ENCODE measurements at places on chromosomes 4 and X.

GRCh38 chrX:65697915-65698796 lies 30.7 kb downstream of the MSN start:
- DNase-seq: peak; percentile 67

DNA sequence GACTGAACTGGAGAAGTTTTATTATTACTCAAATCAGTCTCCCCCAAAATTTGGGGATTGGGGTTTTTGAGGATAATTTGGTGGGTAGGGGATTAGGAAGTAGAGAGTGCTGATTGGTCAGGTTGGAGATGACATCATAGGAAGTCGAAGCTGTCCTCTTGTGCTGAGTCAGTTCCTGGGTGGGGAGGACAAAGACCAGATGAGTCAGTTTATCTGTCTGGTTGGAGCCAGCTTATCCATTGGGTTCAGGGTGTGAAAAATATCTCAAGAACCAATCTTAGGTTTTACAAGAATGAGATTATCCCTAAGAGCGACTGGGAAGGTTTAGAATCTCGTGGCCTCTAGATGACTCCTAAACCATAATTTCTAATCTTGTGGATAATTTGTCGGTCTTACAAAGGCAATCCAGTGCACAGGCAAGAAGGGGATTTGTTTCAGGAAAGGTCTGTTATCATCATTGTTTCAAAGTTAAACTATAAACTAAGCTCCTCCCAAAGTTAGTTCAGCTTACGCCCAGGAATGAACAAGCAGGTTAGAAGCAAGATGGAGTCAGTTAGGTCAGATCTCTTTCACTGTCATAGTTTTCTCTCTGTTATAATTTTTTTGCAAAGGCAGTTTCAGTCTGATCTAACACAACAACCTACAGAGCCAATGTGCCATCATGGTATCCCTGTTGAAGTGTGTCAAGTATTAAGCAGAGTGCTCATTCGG lies 274.5 kb downstream of the SLC7A11 start:
- DNase-seq: no peak

- peak; percentile 9 for DNase-seq
Measured at GRCh38 chr4:147924604-147925412, 192.9 kb downstream of the ARHGAP10 start.

- DNase-seq: no peak
Measured at GRCh38 chrX:43560247-43560946, 95.7 kb upstream of the MAOA start.

GRCh38 chr4:95215043-95215442 lies 333.7 kb downstream of the UNC5C start:
- no peak for DNase-seq

DNA sequence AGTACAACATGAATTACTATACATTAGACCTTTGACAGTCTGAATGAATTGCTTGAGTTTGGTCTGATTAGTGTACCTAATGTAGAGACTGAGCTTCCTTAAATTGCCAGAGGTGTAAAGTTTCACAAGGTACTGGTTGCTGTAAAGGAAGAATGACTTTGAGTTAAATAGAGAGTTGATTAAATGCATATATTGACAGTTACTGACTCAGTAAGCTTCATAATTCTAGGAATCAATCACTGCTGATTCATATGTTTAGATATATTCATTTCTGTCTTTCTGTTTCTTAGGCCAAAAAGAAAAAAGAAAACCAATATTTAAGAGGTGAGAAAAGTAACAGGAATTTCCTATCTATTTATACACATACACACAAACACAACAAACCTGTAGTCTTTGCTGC lies 16.2 kb upstream of the ART3 start:
- no peak for DNase-seq

- DNase-seq: no peak
Measured at GRCh38 chr4:143771269-143771668, 70.8 kb upstream of the FREM3 start.

DNA sequence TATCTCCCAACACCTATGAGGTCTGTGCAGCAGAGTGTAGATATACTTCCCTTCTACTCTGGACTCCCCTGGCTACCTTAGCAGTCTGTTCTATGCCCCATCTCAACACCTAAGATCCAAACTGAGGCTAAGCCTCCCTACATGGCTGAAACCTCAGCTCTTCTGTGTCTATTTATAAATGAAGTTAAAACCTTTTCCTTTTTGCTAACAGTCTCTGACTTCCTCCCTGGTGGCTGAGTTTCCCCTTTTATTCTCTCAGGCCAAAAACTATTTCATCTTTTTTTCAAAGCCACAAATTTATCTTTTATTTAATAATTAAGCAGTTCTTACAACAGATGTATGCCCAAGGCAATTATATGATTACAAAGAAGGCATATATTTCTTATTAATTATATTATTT lies 111.8 kb upstream of the STIM2 start:
- no peak for DNase-seq

GRCh38 chrX:48459483-48459882 lies 10.6 kb downstream of the SLC38A5 start:
- no peak for DNase-seq

DNA sequence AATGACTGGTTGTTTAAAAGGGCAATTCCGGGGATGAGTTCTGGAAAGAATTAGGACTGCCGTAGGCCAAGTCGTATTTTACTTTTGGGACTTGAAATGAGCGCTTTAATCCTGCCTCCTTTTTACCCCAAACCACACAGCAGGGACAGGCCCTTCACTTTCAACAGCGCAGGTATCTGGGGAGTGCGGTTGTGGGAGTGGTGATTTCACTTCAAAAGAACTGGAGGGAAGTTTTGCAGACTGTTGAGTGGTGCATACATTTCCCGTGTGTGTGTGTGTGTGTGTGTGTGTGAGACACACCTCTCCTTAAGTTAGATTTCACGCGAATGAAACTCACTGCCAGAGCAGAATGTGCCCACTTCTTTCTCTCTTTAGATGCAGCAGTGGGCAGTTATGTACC lies 2.8 kb downstream of the NHS start:
- peak; percentile 41 for DNase-seq

DNA sequence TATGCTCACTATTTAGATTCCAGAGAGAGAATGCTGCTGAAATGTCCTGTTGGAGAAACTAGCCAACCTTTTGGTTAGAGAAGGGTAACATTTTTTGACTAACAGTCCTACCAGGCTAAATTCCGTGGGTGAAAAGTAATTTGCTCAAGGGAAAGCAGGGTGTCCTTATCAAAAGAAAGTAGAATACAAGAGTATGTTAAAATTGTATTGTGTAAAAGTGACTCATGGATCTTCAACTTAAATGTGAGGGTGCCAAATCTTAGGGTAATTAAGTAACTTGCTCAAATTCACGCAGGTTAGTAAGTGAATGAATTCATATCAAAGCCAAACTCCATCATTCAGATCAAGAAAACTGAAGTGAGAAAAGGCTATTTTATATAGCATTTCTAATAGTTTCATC lies 81.7 kb downstream of the PCDH7 start:
- DNase-seq: no peak

DNA sequence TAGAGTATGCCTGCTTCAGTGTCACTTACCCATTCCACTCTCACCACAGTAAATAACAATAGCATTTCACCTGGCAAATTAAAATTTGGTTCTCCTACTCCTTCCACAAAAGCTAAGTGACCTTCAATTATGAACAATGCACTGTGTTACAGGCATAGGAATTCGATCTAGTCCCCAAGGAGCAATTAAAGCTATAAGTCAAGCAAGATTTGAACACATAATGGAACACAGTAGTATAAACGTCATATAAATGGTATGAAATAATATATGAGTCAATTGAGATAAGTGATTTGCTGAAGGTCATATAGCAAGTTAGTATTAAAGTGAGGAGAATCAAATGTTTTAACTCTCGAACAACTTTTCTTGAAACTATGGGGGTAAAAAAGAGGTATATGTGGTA lies 65.8 kb downstream of the ARAP2 start:
- no peak for DNase-seq

GRCh38 chrX:40266490-40267333 lies 169.0 kb upstream of the BCOR start:
- DNase-seq: peak; percentile 59

DNA sequence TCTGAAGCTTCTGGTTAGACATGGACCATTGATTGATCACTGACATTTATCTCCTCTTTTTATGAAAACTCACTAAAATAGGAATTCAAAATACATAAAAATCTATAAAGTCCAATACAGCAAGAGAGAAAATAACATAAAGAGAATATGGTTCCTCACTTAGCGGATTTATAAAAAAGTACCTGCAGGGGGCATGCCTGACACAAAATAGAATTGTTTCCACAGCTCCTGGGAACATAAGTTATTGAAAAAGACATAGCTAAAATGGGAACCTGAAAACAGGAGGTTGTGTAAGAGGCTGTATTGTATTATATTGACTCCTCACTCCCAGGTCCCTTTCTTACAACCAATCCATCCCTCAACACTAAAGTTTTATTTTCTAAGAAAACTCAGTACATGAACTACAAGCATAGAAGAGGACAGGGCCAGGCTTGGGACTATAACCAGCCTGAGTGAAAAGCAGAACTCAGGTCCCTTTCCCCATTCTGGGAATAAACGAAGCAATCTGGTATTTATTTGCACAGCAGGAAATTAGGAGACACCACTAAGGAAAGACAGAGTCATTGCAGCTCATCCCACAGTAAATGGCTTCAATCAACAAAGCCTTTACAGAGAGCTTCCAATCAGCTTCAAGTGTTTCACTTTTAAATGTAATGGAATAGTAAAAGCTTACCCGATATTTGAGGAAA lies 121.1 kb upstream of the NDST4 start:
- no peak for DNase-seq

- no peak for DNase-seq
Measured at GRCh38 chrX:73581002-73581628, 18.1 kb downstream of the CHIC1 start.

DNA sequence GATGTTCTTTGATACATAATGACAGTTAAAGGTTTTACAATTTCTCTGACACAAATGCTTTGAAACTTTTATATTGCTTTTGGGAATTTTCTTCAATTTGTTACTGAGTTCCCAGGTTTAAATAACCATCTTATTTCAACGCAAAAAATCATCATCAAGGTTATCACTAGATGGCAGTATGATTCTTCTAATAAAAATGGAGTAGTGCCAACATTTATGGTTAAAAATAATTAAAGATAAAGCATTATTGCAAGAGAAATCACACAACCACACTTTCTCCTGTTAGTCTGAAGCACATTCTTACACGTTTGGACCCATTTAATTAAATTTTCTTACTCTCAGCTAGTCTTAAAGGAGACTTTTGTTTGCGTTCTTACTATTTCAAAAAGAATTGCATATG lies 611.3 kb upstream of the CPXCR1 start:
- no peak for DNase-seq

GRCh38 chr4:86981789-86982188 lies 47.0 kb downstream of the AFF1 start:
- DNase-seq: no peak

DNA sequence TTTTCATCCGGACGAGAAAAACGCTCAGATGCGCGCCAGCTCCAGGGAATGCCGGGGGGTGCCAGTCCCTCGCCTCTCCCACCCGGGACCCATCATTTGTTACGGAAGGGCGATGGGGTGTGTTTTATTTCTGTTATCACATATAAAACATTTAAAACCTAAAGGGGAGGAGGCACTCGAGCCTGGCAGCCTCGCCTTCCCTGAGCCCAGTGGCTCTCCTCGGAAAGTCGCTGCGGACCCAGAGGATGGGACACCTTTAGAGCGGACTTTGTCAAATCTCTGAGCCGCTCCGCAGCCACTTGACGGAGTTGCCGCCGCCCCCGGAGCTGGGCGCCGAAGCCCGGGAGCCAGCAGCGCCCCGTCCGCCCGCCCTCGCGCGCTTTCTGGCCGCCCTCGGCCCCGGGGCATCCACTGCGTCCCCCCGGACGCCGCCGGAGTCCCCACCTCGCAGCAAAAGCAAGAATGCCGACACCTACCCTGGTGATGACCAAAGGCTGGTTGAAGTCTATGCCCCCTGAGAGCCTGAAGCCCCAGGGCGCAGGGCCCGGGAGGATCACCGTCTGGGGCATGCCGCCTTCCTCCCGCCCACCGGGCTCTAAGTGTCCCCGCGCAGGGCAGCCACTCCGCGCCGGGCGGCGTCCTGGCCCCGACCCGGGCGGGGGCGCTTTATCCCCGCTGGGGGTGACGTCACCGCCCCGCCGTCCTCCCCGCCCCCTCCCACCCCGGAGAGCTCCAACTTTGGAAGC lies at the start of gene PDLIM3:
Gene PDLIM3, minus strand, starts transcription at position 642 of the 746 bp plus-strand sequence. Its CDS starts 73 bp downstream, at position 569.
- DNase-seq: peak; percentile 9

DNA sequence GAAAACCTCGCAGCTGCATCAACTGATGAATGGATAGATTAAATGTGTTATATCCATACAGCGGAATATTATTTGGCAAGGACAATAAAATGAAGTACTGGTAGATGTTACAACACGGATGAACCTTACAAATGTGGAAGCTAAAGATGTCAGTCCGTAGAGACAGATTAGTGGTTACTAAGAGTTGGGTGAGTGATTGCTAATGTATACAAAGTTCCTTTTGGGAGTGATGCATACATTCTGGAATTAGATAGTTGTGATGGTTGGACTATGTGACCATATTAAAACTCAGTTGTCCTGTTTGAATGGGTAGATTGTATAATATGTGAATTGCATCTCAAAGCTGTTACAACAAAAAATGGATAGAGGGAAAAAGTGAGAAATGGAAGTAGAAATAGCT lies 2.8 kb downstream of the FIP1L1 start:
- no peak for DNase-seq

DNA sequence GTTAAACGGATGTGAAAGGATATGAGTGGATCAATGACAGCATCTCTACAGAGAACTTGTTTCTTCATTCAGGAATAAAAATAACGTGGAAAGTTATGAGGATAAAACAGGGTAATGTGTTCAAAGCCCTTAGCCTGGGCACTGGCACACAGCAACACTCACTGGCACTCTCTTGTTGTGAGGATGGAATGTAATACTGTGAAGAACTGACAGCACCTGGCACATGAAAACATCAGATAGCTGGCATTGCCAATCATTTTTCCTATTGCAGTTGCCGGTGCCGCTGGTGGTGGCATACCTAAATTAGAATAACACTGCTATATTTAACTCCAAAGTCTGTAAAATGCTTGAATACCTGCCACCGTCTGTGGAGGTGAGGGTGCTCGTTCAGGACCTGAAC lies 1061.2 kb downstream of the DMD start:
- no peak for DNase-seq

- no peak for DNase-seq
Measured at GRCh38 chrX:132983496-132983895, 25.1 kb upstream of the HS6ST2 start.

GRCh38 chr4:106034220-106034619 lies 138.9 kb downstream of the NPNT start:
- no peak for DNase-seq

DNA sequence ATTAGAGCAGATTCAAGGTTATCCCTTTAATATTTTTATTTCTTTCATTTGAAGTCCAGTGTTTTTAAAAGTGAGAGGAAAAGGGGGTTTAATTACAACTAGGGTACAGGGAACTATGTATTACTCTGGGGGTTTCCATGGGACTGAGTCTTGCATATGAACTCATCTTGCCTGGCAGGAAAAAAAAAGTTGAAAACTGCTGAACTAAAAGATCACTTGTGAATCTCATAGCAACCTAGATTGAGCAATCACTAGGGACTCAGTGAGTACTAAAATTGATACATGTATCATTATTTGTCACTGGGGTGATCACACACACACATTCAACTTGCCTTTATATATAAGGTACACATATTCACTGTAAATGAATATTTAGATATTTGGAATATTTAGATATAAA lies 180.7 kb upstream of the SFRP2 start:
- DNase-seq: no peak

- DNase-seq: no peak
Measured at GRCh38 chrX:63434206-63434605, 83.1 kb upstream of the SPIN4 start.
